HCT116 (cell line): ENCODE measurements at places on chromosomes 2 and 18.

GRCh38 chr2:111708476-111709180, 175.4 kb downstream of the ANAPC1 start:
- H3K4me1 ChIP-seq: peaks cover 29% of the 10 kb centered on the region
- no peaks in the 10 kb centered on the region for H3K36me3 ChIP-seq
- peaks cover 36% of the 10 kb centered on the region for H3K27me3 ChIP-seq
- H3K4me3 ChIP-seq: no peak overlapping the region

DNA sequence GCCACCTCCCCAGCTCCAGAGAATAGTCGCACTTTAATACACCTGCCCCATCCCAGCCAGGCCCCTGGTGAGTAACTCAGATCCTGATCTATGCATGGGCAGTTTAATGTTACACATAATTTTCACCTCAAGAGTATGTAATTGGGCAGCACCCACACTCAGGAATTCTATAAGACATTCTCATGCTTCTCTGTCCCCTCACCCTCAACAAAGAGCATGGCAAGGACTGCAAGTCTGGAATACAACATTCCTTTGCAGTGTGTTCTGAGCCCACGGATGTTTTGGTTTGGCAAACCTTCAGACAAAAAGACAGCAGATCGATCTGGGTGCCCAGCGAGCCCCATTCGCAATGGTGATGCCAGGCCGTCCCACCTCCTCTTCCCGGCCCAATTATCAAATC, 4.9 kb upstream of the SLC14A1 start:
- no peak overlapping the region for H3K27ac ChIP-seq
- H3K36me3 ChIP-seq: no peaks in the 10 kb centered on the region
- H3K4me1 ChIP-seq: no peaks in the 10 kb centered on the region

DNA sequence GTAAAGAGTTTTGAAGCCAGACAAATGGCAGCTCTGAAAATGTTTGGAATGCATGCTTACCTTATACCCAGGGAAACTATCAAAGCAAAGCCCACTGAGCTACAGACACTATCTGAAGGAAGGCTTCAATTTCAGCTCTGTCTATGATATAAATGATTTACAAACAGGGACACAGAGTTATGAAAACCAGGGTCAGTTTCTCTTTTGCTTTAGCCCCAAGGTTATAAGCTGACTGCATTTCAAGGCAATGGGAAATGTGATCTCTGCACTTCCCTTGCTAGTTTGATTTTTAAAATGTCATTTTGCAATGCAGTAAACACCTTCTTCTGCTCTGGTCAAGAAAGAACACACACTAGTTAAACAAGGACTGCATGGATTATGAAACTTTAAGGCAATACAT, 65.2 kb upstream of the CCDC195 start:
- H3K27ac ChIP-seq: no peak overlapping the region
- H3K27me3 ChIP-seq: no peaks in the 10 kb centered on the region
- no peak overlapping the region for H3K4me3 ChIP-seq
- no peak for DNase-seq

DNA sequence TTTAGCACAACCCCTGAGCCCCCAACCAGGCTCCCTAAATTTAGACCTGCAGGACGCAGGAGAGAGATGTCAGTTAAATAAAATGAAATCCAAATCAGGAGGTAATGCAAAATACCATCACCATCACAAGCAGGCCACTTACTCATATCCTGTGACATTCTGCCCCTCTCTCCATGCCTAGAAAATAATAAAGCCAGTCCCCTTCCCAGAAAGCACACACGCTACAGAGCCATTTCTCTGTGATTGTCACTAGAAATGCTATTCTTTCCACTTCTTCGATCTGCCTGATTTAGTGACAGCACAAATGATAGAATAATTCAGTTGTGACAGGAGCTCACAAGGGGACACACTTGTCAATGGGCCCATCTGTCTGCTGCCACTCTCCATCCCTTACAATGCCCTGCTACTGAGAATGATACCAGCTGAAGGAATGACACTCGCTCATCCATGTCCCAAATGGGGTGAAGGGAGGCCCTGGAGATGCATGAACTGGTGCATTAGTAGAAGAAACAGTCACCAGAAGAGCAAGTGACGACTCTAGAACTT, 272.1 kb downstream of the SP3 start:
- no peaks in the 10 kb centered on the region for H3K27me3 ChIP-seq
- no peak overlapping the region for H3K27ac ChIP-seq
- DNase-seq: no peak
- H3K4me3 ChIP-seq: no peak overlapping the region

- H3K27ac ChIP-seq: no peak overlapping the region
- DNase-seq: no peak
- no peaks in the 10 kb centered on the region for H3K4me1 ChIP-seq
- H3K4me3 ChIP-seq: no peak overlapping the region
- H3K36me3 ChIP-seq: no peaks in the 10 kb centered on the region
- H3K27me3 ChIP-seq: no peaks in the 10 kb centered on the region
Measured at GRCh38 chr2:34244195-34244594, 645.1 kb upstream of the FAM98A start.

DNA sequence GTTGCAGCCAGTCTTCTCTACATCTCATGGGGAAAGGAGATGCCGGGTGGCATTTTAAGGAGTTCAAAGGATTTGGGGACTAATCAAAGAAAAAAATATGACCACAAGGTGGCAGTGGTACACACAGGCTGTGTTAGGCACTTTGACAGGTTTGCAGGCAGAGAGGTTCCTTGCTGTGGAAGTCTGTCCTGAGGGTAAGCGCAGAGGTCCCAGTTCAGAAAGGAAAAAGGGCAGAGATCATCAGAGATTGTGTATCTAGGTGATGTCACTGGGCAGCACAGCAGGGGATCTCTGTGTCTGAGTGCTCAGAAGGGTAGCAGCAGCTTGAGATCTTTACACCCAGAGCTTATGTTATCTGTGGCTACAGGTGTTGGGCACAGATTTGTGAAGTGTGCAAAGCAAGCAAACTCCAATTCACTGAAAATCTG, 231.4 kb downstream of the LRRTM1 start:
- no peak overlapping the region for H3K27ac ChIP-seq
- no peaks in the 10 kb centered on the region for H3K4me1 ChIP-seq
- H3K4me3 ChIP-seq: no peak overlapping the region
- H3K27me3 ChIP-seq: no peaks in the 10 kb centered on the region
- DNase-seq: peak; percentile 12
- H3K36me3 ChIP-seq: no peaks in the 10 kb centered on the region
